ENCODE measurements at places on chromosomes 11 and 22.

GRCh38 chr22:33842006-33842354 lies 78.3 kb downstream of the LARGE1 start:
- peak; percentile 45 for ATAC-seq

DNA sequence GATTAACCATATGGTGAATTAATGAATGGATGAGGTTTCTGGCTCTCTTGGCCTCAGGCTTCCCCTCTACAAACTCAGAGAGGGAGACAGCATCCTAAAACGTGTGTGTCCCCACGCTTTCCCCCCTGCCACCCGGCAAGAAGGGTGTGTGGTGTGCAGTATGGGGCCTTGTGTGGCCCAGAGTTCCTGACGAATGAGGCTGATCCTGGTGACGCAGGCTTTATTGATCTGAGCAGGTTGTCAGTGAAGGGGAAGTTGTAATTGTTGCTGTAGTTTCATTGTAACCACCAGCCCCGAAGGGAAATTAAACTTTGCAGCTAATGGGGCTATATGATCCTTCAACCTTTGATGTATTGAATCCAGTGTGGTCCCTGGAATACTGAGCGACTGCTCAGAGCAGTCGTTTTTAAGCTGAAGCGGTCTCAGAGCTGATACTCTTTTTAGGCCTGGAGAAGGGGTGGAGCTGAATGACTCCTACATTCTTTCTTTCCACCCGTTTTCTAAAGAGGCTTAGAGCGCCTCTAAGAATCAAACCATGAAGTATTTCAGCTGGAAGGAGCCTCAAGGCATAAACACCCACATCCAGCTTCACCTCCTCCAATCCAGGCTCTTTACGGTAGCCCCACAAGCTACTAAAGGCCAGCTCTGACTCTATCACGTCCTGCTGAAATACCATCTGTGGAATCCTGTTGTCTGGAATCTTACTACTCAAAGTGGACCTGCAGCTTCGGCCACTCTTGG lies 284.7 kb downstream of the MIAT start:
- ATAC-seq: no peak

- ATAC-seq: no peak
These were observed 7.5 kb upstream of the PPFIA1 start for GRCh38 chr11:70262951-70263350.

GRCh38 chr11:65569164-65569972 lies 909 bp upstream of the ZNRD2 start:
- peak; percentile 35 for ATAC-seq

DNA sequence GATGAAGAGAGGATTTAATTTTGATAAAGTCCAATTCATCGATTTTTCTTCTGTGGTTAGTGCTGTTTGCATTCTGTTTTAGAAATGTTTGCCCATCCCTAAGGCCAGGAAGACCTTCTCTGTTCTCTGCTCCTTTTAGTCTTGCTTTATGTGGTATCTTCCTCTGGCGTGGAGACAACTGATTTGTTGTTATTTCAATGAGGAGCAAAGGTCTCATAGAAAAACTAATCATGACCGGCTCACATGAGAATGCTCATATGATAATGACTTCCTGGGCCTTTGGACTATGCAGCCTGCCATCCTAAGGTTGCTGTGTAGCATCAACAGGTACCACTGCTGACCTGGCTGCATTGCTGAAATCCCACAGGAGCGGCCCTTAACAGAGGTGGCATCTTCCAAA lies 19.8 kb downstream of the SCGB1A1 start:
- no peak for ATAC-seq

- no peak for ATAC-seq
These were observed 353.2 kb upstream of the TENM4 start for GRCh38 chr11:79794057-79794456.

All from stimulated activated memory B cell treated with anti-CD40 and anti-IgM and Interleukin-4, amounts not matched to agents 10 μg/mL and 1 μg/mL and 100 μg/mL, for 72 hours (primary cell).